ENCODE measurements at places on chromosomes 1 and 21. TPM values are rescaled to one million over a fixed set of nuclear protein-coding genes. Genes with fewer than 3 reads are reported as not detected.

Gene CHRM3
- 43.7 TPM for total RNA-seq

Gene ADAM30
- not detected for total RNA-seq

Gene RGS1
- total RNA-seq, result not detected

Gene WDR64
- not detected for total RNA-seq

Gene TAS1R1
- total RNA-seq, result not detected

GRCh38 chr1:156488566-156489165 lies 11.9 kb downstream of the MEF2D start:
- DNase-seq, result no peak

DNA sequence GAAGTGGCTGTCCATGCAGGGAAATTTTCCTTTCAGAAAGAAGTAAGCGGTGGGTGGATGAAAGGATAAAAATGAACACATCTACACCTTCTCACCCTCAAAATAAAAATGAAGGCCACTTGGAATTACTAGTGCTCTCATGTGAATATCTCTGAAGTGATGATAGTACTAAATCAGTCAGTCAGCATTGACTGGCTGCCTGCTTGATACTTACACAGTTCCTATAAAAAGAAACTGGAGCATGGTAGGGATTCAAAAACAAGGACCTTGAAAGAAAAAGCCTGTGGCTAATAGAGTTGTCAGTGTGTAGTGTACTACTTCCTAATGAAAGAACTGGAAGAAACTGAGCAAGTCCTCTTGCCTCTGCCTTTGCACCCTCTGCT lies 239.7 kb downstream of the HLX start:
- DNase-seq, result no peak

DNA sequence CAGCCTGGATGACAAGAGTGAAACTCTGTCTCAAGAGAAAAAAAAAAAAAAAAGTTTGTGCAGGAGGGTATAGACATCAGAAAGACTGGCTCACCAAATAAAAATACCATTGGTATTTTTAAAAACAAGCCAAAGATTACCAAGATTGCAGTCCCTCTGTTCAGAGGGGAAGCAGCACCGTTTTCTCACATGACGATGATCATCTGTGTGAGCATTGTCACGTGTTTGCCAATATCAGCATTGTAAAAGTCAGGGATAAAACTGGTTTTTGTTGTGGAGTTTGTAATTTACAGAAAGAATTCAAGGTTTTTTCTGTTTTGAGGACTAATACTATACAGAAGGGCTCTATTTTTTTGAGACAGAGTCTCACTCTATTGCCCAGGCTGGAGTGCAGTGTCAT lies 26.5 kb downstream of the ZNF362 start:
- DNase-seq, result no peak

- DNase-seq, result no peak
Measured at GRCh38 chr1:205108464-205108863, 13.3 kb downstream of the RBBP5 start.

GRCh38 chr1:169060043-169060722 lies 46.3 kb upstream of the ATP1B1 start:
- no peak for DNase-seq

DNA sequence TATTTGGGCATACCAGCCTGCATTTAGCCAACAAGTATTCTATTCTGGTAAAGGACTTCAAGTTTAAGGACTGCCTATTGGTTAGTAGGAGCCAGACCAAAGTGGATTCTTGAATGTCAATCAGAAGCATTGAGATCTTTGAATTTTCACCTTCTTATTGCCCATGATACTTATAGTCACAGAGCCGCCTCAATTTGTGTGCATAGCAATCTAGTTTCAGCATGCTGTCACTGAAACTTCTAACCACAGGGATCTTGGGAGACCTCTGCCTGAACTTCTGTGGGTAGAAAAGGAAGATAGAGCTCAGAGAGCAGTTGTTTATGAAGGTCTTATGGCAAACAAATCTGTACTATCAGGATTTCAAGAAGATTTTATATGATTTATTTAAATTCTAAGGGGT lies 501.4 kb upstream of the USP24 start:
- DNase-seq, result peak; percentile 59

GRCh38 chr1:180548686-180549317 lies 10.0 kb upstream of the OVAAL start:
- no peak for DNase-seq

- DNase-seq, result no peak
Measured at GRCh38 chr1:236687273-236687672, 974 bp downstream of the ACTN2 start.

Measured in mammary epithelial cell (primary cell).